SW 1271 (cell line): ENCODE measurements at places on chromosomes 16 and 17.

GRCh38 chr17:48241131-48241591, 133.6 kb downstream of the SNX11 start:
- peak; percentile 72 for DNase-seq

- DNase-seq = no peak
These were observed 436 bp downstream of the SHPK start for GRCh38 chr17:3635474-3636153.

DNA sequence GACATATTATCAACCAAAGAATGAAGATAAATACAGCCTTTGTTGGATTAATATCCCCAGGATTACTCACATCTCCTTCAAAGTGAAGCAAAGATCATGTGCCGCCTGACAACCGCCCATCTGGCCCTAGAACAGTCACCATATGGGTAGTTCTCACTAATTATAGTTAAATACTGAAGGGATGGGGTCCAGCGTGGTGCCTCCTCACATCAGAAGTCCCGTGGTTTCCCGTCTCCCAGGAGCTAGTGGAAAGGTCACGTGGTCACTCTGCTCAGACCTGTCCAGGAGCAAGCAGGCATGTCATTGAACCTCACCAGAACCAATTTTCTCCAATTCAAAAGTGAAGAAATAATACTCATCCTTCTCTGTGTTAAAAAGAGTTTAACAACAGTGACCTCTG, 434.5 kb downstream of the SHISA9 start:
- DNase-seq = no peak

DNA sequence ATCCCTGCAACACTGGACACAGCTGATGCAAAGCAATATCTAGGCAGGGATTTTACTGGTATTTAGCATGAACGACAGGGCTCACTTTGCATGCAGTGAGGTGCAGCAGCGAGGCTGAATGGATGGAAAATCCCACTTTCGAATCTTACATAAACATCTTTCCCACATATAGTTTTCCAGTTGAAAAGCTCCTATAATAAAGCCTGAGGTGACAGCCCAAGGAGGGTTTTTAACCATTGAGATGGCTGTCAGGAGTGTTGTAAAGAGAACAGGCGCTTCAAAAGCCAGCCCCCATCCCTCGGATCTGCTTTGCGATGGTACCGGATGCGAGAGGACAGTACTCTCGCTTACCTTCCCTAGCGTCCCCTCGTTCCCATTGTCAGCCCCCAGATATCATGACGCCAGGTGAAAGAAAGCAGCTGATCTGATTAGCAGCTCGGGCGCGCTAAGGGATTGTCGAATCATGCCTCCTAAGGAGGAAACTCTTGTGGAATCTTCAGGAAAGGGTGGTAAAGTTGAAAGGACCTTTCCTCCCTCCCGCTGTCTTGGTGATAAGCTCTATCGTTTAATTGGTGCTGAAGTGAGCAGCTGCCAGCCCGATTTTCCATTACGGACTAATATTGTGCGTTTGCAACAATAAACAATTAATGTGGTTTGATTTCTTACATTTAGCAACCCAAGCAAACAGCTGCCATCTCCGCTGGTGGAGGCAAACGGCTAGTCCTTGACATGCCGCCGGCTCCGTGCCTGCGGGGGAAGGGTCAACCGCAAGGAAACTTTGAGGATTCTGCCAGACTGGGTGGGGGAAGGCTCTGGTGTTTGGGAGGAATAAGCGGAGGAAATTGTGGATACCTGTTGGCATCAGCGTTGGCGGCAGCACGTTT, 1.8 kb downstream of the CDH8 start:
- DNase-seq = no peak

- no peak for DNase-seq
These were observed 265.5 kb upstream of the CCL2 start for GRCh38 chr17:33989361-33990148.

- DNase-seq = no peak
These were observed 190.9 kb downstream of the CCDC182 start for GRCh38 chr17:57553991-57554825.

DNA sequence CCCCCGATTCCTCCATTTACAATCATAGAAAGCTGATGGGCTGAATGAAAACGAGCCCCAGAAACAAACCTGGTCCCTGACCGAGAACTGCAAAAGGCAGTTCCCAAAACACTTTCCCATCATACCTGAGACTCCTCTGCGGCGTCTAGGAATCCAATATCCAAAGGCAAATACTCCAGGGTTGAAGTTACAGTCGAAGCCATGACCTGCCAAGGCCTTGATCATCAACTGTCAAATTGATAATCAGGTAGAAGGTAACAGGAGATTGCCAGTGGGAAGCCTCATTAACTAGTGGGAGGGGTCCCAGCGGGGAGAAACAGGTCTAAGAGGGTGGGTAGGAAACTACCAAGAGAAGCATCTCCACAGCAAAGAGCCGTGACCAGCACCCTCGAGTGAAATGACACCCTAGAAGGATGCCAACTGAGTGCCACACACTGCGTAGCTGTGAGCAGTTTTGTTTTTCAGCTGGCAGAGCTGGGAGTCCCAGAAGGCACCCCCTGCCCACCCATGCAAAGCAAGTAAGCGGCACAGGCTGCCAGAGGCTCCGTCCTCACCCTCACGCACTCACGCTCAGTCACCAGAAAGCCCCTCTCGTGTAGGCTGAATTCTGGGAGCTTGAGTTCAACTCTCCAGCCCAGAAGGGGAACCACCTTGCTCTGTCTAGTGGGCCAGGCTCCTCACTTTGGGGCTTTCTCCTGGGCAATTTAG, 146.1 kb downstream of the GAS7 start:
- DNase-seq = no peak

- DNase-seq = no peak
These were observed 419.0 kb upstream of the ASIC2 start for GRCh38 chr17:33712120-33712519.
